ENCODE measurements at places on chromosomes 11 and 22.

- no peak for DNase-seq
Observed at GRCh38 chr11:63552921-63553320, 10.3 kb downstream of the PLAAT2 start.

- no peak for DNase-seq
Observed at GRCh38 chr22:30002861-30003486, 77.3 kb upstream of the HORMAD2 start.

DNA sequence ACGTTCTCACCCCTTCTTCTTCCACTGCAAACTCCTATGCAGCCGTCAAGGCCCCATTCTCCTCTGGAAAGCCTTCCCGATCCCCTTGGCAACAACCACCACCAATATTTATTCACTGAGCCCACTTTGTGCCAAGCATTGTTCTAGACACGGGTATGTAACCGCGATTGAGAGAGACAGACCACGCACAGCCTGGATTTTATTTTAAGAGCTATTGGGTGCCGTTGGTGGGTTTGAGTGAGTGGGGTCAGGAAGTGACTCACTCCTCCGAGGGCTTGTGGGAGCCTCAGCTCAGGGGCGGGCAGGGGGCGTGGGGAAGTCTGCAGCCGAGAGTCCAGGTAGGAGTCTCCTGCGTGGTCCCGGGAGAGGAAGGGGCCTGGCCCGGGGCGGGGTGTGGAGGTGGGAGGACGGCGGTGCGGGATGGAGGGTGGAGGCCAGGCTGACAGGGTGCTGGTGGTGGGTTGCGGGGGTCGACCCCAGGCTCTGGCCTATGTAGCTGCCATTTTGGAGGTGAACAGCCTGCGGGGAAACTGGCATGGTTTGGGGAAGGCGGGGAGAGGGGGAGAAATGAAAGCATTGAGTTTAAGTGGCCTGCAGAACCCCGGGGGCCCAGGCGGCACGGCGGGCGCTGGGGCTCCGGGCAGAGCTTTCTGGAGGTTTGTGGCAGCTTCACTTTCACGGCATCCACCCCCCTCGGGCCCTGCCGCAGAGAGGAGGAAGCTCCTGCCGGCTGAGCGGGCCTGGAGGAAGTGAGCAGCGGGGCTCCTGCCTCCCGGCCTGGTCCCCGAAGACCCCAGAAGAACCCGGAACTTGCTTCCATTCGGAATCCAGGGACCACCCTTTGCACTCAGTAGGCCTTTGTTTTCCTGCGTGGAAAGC is 547 bp downstream of the PARVG start:
- DNase-seq, result no peak

GRCh38 chr11:79273781-79274180 is 167.0 kb downstream of the TENM4 start:
- DNase-seq, result no peak

DNA sequence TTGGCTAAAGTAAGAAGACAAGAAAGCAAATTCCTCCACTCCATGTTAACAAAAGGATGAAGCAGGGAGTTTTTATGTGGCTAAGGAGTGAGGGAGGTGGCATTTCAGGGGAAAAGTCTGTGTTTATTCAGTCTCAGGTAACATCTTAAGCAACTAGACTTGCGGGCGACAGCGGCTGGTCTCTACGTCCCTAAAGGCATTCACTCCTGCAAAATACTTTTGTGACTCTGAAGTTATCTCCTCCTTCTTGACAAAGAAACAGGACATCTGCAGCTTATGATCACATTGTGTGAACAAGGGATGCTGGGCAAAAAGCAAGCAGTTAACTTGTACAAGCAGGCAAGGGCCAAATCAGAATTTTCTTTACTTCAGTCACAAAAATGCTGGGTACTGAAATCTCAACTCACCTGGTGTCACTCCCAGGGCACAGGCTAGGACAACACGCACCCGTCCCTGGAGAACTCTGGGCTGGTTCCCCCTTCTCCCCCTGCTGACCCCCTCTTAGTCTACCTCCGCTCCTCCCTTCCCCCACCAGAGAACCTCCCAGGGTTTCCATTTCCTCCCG is 38.3 kb downstream of the IGLL5 start:
- peak; percentile 18 for DNase-seq

- DNase-seq, result no peak
Observed at GRCh38 chr22:45731041-45731797, 59.6 kb downstream of the ATXN10 start.

- DNase-seq, result no peak
Observed at GRCh38 chr22:30695871-30696655, 1.4 kb downstream of the OSBP2 start.

- DNase-seq, result no peak
Observed at GRCh38 chr11:121372671-121373429, 79.3 kb upstream of the SORL1 start.

DNA sequence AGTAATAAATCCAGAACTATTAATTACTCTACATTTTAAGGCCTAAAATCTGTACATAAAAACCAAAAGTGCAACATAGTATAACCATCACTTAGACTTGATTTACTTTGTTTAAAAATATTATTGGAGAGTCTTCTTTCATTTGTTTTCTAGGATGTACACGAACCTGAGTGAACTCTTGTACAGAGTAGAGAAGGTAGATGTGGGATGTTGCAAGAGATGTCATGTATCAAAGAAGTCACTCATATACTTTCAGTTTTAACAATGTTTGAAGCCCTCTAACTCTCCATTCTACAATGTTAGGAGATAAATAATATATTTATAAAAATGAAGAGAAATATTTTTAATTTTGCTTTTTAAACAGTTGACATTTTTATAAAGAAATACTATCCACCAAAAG is 38.6 kb downstream of the SOX6 start:
- DNase-seq, result no peak

GRCh38 chr22:23070418-23071229 is at the start of gene GNAZ:
GNAZ (plus strand) TSS chr22:23070519; CDS start chr22:23095696, 25,177 bp downstream.
- DNase-seq, result peak; percentile 28

DNA sequence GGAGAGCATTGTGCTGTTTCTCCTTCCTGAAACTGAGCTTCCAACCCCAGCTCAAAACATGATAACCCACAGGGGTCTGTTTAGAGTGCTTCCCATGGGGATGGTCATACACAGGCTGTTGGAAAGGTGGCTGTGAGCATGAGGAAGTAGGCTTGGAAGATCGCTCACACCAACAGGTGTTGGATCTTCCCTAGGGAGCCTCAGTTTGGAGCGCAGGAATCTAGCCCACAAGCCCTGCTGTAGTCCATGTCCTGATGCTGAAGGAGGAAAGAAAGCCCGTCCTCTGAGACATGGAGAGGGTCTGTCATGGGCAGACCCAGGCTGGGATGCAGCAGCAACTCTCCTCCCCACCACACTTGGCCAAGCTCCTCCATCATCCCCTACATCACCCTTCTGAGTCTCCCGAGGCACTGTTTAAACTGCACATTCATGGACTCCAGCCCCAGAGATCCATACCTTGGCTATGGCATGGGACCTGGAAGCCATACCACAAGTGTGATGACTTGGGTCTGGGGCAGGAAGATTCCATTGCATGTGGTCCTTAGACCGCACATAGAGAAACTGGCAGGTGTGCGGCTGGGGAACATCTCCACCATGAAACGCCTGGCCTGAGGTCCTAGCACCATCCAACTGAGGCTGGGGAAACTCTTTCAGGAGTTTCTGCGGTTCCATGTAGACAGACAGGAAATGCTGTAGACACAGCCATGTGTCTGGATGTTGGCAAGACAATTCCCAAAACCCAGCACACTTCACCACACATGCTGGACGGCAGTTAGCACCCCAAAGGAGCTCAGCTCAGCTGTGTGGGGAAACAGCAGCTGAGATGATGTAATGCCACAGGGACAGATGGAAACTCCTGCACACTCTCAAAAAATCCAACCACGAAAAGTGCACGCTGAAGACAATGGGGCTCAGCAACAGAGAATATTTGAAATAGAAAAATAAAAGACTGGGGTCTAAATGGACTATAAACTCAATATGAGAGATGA is 27.6 kb upstream of the TTC12 start:
- no peak for DNase-seq

GRCh38 chr11:60918251-60918938 is 4.4 kb downstream of the TMEM109 start:
- DNase-seq, result peak; percentile 44

DNA sequence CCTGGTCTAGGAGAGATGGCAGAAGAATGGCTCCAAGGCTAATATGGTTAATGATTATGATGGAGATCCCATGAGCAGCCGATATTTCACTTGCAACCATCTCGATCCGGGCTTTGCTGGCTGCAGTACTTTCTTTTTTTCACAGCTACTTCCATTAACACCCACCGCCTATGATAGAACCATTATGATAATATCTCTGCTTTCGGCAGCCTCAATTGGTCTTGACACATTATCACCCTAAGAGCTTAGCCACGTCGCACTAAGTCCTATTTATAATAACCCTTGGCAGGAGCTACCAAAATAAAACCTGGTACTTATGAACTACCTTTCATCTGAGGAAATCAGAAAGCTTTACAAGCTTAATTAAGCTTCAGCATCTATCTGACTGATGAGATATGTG is 7.6 kb upstream of the FJX1 start:
- no peak for DNase-seq

GRCh38 chr11:15874704-15875103 is 481.6 kb downstream of the SOX6 start:
- DNase-seq, result no peak

DNA sequence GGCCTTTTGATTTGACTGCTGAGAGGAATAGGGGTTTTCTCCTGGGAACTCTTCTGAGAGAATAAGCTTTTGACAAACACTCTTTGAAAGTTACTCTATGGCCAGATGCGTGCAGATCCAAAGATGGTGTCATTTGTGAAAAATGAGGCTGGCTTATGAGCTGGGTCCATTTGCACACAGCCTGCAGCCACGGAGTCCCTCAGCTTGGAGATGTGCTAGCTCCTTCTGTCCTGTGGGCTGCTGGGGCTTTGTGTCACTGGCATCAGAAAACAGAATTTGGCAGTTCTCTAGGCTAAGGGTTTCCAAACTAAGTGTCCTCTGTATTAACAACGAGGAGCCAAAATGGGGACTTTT is 702.4 kb downstream of the NTM start:
- DNase-seq, result no peak

GRCh38 chr11:108803776-108804175 is 138.9 kb downstream of the DDX10 start:
- DNase-seq, result no peak

DNA sequence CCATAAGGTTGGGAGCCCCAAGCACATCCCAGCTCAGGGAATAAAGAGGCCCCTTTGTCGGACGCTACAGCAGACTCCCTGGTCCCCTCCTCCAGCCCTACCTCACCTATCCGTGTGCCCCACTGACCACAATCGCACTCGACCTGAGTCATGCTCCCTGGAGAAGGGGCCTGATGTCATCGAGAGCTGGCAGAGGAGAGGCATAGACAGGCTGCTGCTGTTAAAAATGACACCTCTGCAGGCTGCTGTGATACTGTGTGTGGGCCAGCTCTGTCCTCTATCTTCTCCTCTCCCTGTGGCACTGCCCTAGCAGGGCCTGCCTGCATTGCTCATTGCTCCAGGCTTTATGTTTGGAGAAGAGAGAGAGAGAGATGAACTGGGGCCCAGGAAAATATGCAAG is 123.4 kb upstream of the SYT13 start:
- DNase-seq, result no peak

DNA sequence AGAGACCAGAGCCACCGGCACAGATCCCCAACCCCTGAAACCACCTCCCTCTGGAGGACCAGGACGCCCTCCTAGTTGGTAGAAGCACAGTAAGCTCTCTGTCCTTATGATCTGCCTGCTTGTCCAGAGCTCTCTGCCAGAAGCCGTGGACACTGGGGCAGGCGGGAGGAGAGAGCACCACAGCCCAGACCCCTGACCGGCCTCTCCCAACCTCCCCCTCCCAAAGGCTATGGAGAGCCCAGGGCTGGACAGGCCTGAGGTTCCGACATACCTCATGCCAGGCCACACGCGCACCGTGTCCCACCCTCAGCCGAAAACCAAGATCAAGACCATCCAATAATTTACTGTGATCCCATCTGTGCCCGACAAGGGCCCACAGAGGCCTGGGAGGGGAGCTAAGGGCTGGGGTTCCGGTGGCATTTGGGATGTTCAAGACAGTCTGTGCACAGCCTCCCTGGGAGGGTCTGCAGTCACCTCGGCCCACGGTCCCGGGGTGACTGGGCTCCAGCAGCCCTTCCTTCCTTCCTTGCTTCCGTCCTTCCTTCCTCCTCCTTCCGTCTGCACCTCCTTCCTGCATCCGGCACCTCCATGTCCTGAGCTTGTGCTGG is 3.4 kb downstream of the HRAS start:
- DNase-seq, result peak; percentile 34

DNA sequence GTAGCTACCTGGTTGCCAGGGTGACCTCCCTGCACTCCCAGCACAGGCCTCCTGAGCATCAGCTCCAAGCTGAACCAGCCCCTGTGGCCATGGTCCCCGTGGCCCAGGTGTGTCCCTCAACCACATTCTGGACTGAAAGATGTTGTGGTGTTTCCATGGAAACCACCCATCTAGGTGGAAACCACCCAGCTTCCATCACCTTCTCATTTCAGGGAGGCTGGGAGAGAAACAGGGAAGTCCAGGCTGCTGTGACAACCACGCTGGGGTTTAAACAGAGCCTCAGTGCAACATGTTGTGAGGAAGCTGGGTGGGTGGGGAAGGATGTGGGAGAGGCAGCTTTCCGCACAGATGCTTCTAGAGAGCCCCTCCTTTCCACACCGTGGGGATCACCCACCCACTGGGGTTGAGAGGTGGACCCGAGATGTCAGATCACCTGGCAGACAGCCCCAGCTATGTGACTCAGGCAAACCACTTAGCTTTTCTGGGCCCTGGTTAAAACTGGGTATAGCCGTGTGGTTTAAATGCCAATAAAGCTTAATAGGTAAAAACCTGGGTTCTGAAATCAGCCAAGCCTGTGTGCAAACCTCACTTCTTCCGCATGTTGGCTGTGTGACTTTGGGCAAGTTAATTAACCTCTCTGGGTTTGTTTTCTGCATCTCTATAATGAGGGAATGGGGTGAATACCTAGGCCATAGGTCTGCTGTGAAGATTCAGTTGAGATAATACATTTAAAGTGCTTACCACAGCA is 46.4 kb downstream of the CD82 start:
- DNase-seq, result no peak

GRCh38 chr11:72818971-72819370 is 4.8 kb downstream of the ATG16L2 start:
- DNase-seq, result no peak

DNA sequence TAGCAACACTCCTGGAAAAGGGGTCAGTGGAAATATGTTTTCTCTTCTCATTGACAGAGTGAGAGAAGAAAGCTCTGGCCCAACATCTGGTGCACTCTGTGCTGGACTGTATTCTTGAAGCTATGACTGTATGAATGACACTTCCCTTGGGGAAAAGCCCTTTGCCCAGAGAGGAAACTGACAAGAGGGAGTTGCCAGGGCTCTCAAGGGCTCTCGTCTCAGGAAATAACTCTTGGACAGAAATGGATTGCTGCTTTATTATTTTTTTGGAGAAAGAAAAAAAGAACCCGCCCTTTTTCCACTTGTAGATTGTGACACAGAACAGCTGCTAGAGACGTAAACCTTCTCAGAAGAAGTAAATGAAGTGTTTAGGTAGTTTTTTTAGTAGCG is 11.4 kb downstream of the ETS1 start:
- no peak for DNase-seq

- no peak for DNase-seq
Observed at GRCh38 chr22:45549762-45550378, 47.2 kb downstream of the FBLN1 start.

GRCh38 chr11:71272161-71272560 is 19.8 kb upstream of the SHANK2 start:
- peak; percentile 20 for DNase-seq

All from Caco-2 (cell line).